Activated CD4-positive, alpha-beta T cell treated with anti-CD3 and anti-CD28 coated beads for 4 hours (primary cell): ENCODE measurements at places on chromosomes 1 and 21.

DNA sequence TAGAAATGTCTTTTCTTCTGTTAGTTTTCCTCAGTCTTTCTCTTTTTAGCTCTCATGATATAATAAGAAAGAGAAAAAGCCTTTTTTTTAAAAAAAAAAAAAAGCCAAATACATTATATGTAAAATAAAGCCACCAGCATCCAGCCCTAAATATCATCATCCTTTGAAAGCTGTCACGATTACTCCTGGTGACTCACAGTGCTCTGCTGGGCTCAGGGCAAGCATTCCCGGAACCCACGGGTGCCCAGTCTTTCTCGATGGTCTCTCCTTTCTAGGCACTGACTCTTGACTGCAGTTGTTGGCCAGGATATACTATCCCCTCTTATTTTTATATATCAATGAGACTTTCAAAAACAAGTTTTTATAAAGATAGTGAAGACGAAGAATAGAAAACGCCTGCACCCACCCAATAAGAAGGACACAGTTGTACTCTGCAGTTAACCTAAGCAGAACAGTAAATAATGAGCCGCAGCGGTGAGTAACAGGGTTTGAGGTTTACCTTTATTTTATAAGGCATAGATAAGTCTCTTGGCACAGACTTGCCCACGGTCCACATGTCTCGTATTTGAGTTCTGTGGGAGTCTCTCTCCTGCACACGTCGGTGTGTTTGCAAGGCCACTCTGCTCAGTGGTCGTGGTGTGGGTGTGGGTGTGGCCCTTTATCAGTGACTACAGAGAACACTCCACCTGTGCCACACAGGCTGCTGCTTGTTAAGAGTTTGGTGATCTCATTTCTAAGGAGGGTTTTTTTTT lies 15.7 kb upstream of the MX2 start:
- DNase-seq: no peak

DNA sequence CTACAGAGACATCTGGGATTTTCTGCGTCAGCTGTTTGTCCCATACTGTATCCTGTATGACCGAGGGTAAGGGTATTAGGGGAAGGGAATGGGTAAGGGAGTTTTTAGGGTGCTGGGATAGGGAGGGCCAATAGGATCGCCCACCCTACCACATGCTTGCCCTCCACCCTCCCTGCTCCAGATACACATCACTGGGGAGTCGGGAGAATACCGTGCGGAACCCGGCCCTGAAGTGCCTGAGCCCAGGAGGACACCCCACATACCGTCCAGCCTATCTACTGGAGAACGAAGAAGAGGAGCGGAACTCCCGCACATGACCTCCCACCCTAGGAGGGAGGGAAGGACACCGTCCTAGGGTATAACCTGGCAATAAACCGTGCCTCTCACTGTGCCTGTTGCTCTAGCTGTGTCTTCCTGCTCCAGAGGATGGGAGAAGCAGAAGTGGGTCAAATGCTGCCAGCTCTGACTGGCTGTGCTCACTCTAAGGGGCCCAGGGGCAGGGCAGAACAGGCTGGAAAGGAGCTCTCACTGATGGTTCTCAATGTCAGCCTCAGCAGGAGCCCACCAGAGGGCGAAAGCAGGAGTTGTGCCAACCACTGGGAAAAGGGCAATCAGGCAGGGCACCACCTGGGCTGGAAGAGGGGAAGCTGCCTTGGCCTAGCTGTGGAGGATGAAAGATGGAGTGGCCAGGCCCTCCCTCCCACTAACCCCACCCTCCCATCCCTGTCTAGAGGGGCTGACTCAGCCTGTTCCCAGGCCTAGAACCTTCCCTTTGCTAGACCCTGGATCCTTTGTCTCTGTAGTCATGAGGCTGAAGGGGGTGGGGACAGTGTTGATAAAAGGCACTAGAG lies 440 bp upstream of the LENEP start:
- no peak for DNase-seq

DNA sequence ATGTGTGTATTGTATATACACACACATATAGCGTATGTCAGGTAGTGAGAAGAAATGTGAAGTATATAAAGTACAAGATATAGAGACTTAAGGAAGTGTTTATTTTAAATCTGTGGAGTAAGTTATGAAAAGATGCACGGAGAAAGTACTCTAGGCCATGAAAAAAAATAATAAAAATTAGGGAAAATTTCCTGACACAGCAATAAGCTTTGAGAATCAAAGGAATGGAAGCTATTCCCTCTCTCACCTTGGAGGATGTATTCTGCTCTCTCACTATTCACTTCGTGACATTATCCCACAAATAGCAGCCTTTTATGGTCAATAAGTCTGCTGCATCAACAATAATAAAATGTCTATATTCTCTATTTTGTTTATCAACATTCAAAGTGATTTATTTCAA lies 700.4 kb upstream of the RGS18 start:
- DNase-seq: no peak

DNA sequence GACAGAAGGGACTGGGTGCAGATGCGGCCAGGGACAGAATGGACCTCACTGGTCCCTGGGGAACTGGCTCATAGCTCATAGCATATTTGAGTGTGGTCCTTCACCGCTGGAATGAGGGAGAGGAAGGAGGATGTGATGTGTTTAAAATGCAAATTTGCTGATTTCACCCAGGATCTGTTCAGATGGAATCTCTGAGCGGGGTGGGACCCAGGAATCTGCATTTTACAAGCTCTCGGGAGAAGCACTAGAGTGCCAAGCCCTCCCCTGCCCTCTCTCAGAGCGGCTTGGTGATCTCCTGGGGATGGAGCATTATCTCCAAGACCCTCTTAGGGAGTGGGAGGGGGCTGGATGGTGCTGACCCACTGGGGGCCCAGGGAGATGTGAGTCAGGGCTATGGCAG lies 22.8 kb upstream of the MFN2 start:
- DNase-seq: no peak

- no peak for DNase-seq
Measured at GRCh38 chr1:47690341-47691250, 252.8 kb downstream of the FOXD2 start.

GRCh38 chr1:15352128-15352957 lies 57.3 kb upstream of the EFHD2 start:
- DNase-seq: peak; percentile 13

GRCh38 chr1:213969958-213970555 lies 17.7 kb upstream of the PROX1 start:
- no peak for DNase-seq

- no peak for DNase-seq
Measured at GRCh38 chr21:39969691-39970364, 102.6 kb downstream of the PCP4 start.

- DNase-seq: no peak
Measured at GRCh38 chr1:236862615-236863211, 67.6 kb downstream of the MTR start.

DNA sequence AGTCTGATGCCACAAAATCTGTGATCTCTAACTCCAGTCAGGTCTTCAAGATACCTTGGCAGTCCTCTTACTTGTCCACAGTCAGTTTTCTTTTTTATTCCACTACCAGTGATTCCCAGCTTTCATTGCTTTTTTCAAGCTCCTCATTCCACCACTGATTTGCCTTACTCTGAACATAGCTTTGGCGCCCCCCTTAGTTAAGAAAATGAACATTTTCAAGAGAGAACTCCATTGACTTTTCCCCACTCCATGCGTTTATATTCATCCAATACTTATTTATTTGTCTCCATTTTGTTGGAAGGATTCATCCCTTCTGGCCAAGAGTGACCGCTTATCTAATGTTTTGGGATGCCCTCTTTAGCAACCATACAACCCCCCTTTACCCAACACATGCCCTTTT lies 33.9 kb upstream of the IPO9 start:
- DNase-seq: no peak

DNA sequence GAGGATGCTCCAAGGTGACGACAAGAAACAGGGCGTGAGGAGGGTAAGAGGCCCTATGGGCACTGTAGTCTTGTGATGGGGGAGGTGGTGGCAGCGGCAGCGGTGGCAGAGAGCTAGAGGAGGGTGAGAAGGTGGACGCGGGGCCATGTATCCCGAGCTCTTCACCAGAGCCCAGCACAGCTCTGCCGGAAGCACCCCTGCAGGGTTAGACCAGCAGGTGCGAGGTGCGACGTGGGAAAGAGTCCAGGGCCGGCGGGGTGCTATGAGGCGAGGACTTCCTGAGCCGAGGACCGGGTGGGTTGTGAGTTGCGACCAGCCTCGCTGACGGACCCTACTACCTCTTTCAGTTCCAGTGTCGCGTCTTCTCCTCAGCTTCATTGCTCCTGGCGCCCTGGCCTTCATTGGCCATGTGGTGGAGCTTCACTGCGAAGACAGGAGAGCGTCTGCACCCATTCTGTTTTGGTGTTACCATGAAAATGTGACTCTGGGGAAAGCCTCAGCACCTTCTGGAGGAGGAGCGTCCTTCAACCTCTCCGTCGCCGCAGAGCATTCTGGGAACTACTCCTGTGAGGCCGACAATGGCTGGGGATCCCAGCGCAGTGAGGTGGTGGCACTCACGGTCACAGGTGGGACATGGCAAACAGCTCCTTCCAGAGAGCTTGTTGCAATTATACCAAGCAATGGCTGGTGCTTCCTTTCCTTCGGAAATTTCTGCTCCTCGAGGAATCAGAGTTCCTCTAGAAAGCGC lies 67.9 kb upstream of the KIRREL1 start:
- DNase-seq: no peak

DNA sequence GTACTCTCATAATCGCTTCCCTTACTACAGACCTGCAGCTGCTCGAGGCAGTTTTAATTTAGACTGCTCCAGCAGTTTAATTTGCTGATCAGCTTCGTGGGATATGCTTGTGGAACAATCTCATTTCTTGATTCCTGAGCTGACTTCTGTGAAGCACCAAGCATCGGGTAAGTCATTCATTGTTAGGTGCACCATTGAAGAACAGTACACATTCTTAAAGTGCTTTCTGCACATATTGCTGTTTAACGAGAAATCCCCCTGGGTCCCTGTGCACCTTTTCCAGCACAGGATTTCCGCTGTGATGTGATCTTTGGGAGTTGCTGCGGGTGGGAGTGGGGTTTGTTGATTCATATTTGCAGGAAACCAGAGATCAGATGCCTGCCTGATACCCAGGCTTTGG lies 9.1 kb downstream of the GALNT2 start:
- no peak for DNase-seq

DNA sequence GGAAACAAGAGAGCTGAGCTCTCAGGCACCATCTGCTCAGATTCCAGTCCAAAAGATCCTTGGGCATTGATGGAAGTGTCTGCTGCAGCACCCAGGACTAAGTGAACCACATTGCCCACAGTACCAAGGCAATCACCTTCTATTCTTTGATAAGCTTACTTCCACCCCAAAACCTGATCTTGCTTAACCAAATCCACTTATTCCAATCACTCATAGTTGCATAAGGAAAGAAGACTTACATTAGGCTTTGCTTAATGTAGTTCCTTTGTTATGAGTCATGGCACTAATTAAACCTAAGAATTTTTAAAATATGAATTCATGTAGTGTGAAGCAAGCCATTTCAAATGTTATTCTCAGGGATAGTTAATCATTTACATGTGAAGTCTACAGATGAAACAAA lies 84.5 kb downstream of the UCHL5 start:
- DNase-seq: no peak

- no peak for DNase-seq
Measured at GRCh38 chr1:19076841-19077616, 120.6 kb upstream of the IFFO2 start.

DNA sequence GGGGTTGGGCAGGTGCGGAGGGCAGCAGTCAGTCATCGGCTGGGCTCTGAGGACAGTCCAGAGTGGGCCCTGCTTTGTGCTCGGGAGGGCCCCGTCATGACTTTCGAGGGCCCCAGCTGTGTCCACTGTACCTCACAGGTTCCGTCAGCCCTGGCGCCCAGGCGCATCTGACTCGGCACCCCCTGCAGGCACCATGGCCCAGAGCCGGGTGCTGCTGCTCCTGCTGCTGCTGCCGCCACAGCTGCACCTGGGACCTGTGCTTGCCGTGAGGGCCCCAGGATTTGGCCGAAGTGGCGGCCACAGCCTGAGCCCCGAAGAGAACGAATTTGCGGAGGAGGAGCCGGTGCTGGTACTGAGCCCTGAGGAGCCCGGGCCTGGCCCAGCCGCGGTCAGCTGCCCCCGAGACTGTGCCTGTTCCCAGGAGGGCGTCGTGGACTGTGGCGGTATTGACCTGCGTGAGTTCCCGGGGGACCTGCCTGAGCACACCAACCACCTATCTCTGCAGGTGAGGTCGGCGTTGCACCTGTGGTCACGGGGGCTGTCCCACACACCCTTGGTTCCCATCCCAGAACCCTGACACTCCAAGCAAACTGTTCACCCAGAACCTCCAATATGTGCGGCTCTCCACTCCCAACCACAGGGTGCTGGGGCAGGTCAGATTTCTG lies 7.8 kb downstream of the PODN start:
- DNase-seq: no peak

DNA sequence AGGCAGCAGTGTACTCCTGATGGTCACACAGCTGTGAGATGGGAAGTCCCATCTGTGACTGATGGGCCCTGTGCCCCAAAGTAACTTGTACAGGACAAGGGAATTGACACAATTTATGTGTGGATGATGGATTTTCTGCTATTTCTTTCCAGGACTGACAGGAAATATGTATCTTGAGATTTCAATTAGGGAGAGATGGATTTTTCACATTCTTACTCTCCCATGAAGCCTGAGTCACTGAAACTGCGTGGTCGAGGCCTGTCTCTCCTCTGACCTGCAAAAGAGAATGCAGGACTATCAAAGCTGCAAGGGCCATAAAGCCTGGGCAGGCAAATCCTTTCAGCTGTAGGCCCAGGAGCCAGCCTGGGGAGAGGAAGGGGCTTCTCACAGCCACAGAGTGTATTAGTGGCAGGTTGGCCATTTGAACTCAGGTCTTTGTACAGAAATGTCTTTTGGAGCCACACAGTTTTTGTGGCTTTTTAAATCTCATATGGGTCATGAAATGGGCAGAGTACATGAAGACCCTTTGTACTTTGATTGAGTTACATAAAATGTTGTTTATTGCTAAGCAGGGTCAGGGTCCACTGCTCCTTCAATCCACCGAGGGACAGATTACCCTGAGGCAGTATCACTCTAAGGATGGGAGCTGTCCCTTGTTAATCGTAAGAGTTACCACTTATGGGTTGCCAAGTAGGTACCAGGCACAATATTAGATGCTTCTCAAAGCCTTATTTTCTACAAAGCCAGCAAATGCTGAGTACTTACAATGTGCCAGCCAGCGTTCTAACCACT lies 14.8 kb downstream of the ALX3 start:
- DNase-seq: no peak

DNA sequence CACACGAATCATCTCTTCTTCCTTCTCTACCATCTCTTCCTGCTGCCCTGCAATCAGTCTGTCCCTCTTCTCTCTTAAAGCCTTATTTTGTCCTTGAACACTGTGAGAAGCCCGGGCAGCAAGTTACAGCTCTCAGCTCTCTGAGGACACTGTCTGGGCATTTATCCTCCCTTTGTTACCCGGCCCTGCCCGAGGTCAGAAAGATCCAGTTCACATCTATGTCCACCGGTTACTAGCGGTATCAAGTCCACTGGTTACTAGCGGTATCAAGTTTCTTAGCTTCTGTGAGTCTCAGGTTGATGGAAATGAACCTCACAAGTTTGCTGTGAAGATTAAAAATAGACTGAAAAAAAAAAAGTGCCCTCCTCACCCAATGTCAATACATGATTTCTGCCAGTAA lies 18.8 kb downstream of the IFNLR1 start:
- DNase-seq: no peak
